ENCODE measurements at places on chromosomes 6 and 20. TPM values are rescaled to one million over a fixed set of nuclear protein-coding genes. Genes with fewer than 3 reads are reported as not detected.

SAMD3 gene
- not detected for total RNA-seq

SNAI1 gene
- 2.5 TPM for total RNA-seq

ARG1 gene
- total RNA-seq = not detected

CCDC170 gene
- 0.15 TPM for total RNA-seq

NFATC2 gene
- total RNA-seq = 0.15 TPM

TEAD3 gene
- 27.9 TPM for total RNA-seq

PRDM13 gene
- total RNA-seq = not detected

RIPPLY2 gene
- total RNA-seq = 0.74 TPM

SMLR1 gene
- total RNA-seq = not detected
